HCT116 (cell line): ENCODE measurements at places on chromosomes 1 and 21. TPM values are rescaled to one million over a fixed set of nuclear protein-coding genes. Genes with fewer than 3 reads are reported as not detected.

DNA sequence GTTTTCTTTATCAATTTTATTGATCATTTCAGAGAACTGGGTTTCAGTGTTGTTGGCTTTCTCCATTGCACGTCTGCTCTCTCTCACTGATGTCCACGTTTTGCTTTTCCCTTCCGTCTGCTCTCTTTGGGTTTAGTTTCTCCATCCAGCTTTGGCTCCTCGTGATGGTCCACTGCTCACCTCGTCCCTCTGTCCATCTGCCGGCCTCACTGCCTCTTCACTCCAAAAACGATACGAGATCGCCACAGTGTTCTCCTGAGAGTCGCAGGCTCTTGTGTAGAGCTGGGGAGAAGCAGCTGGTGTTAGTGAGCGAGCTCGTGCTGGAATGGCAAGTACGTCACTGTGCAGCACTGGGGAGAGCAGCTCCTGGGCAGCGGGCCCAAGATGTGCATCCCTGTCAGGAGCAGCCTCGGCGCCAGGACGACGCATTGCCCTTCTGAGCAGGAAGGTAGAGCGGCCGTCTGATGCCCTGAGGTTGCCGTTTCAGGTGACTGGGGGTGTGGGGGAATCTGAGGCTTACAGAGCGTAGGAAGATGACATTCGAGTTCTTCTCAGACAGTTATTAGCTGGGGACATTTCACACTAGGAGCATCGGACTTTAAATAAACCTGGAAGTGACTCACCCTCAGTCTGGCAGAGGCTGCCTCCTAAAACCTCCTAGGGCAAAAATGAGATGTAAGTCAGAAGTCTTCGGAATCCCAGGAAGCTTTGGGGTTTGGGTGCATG, 31.4 kb upstream of the PCBP3 start:
- no peaks in the 10 kb centered on the region for H3K36me3 ChIP-seq
- H3K4me3 ChIP-seq: no peak overlapping the region
- H3K27me3 ChIP-seq: peaks cover 17% of the 10 kb centered on the region; the same call in 1 of the 2 replicates
- no peak overlapping the region for H3K27ac ChIP-seq

GRCh38 chr1:166999075-166999474, 10.0 kb downstream of the MAEL start:
- DNase-seq: no peak
- H3K36me3 ChIP-seq: no peaks in the 10 kb centered on the region
- H3K27me3 ChIP-seq: no peaks in the 10 kb centered on the region
- no peak overlapping the region for H3K4me3 ChIP-seq
- no peaks in the 10 kb centered on the region for H3K4me1 ChIP-seq

GRCh38 chr1:184890539-184890973, 83.8 kb downstream of the NIBAN1 start:
- no peak for DNase-seq
- peaks cover 6% of the 10 kb centered on the region; the same call in 1 of the 2 replicates for H3K4me1 ChIP-seq
- no peaks in the 10 kb centered on the region for H3K36me3 ChIP-seq
- no peak overlapping the region for H3K27ac ChIP-seq

- peak; percentile 80 for DNase-seq
- H3K4me1 ChIP-seq: no peaks in the 10 kb centered on the region
- H3K36me3 ChIP-seq: no peaks in the 10 kb centered on the region
- H3K27ac ChIP-seq: no peak overlapping the region
- no peaks in the 10 kb centered on the region for H3K27me3 ChIP-seq
Measured at GRCh38 chr1:186212568-186213224, 162.4 kb downstream of the TPR start.

DNA sequence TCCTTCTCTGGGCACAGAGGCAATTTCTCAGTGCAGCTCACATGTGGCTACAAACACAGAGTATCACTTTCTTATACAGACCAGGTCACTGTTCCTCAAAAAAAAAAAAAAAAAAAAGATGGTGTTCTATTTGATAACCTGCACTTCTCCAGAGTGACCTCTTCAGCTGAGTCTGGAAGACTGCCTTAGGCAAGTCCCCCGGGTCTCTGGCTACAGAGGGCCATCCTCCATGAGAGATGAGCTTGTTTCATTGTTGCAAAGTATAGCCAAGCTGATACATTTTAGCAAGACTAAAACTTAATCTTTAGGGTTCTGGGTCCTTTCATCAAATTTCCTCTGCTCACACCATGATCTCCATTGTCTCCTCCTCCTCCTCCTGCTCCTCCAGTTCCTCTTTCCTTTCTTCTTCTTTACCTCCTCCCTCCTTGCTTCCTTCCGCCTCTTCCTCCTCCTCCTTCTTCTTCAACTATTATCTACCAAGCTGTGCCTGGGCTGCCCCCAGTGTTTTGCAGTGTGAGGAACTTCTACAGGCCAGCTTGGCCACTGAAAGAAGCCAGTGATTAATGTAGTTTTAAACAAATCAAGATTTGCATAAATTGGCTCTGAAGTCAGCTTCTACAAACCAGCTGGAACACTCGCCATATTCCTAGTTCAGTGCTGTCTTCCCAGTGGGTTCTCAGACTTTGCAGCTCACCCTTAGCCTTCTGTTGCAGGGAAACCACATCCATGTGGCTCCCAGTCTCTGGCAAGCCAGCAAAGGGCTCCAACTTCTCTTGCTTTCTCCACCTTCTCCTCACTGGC, 139.4 kb downstream of the RUNX1 start:
- DNase-seq: no peak
- H3K27ac ChIP-seq: no peak overlapping the region
- H3K4me1 ChIP-seq: peaks cover under 1% of the 10 kb centered on the region; the same call in 1 of the 2 replicates
- no peak overlapping the region for H3K4me3 ChIP-seq
- H3K36me3 ChIP-seq: no peaks in the 10 kb centered on the region

DNA sequence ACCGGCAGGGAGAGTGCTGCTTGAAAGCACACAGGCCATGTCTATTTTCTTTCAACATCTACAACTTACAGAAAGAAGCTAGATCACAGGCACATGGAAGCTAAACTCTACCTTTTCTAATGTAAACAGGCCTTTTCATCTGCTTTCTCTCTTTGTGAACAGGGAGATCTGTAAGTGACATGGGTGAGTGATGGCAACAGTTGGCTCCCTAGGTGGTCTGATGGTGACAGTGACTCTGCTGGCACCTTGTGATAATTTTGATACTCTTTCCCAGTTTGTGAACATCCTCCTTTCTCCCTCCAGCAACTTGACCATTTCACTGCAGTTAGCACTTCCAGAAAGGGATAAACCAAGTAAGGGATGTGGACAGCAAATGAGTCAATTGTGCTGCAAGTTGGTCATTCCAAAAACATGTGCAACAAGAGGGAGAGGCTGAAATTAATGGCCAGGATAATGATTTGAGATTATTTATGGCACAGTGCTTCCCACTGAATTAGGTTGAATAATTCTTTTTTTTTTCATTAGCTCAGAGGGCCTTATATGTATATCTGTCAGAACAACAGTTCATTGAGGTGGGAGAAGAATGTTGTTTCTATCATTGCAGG, 89.5 kb downstream of the XCL2 start:
- no peak overlapping the region for H3K27ac ChIP-seq
- no peaks in the 10 kb centered on the region for H3K27me3 ChIP-seq
- no peak for DNase-seq

DNA sequence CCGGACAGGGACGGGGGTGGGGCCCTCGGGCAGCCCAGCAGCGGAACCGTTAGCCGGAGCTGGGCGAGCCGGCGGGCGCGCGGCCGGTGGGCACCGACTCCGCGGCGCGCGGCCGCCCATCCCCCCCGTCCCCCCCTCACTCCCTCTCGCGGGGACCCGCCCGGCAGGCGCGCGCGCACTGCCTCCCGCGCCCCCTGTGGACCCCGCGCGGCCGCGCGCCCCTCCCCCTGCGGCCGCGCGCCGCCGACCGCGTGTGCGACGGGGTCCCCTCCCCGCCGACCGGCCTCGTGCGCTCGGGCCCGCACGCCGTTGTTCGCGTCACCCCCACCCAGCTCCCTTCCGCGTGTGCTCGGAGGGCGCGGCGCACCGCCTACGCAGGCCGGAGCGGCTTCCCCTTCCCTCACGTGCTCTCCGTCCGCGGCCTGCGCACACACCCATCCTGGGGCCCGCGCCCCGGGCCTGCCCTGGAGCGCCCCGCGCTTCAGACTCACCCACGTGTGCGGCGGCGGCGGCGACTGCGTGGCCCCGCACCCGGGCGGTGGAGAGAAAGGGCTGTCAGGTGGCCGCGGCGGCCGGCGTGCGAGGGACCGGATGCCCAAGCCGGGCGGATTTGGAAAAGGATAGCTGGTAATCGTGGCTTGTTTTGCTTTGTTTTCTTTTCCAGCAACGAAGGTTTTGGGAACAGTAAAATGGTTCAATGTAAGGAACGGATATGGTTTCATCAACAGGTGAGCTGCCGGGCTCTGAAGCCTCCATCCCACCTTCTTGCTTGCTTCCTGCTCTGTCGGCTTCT, 717 bp downstream of the YBX1 start:
- peak overlapping the region; percentile 88 for H3K4me3 ChIP-seq
- H3K27me3 ChIP-seq: no peaks in the 10 kb centered on the region
- peaks cover 32% of the 10 kb centered on the region for H3K4me1 ChIP-seq
- H3K27ac ChIP-seq: peak overlapping the region; percentile 87
- peak; percentile 29 for DNase-seq

- H3K4me3 ChIP-seq: no peak overlapping the region
- no peak for DNase-seq
- no peaks in the 10 kb centered on the region for H3K4me1 ChIP-seq
- H3K27ac ChIP-seq: no peak overlapping the region
- no peaks in the 10 kb centered on the region for H3K27me3 ChIP-seq
Measured at GRCh38 chr1:241424480-241424971, 67.5 kb upstream of the RGS7 start.

The AKR1A1 gene
- total RNA-seq: 199 TPM

The BGLAP gene
- 1.4 TPM for total RNA-seq

The KDF1 gene
- total RNA-seq: 23.0 TPM

The HEYL gene
- total RNA-seq: 8.8 TPM

The FAM72A gene
- 23.0 TPM for total RNA-seq

The TNFRSF8 gene
- 0.17 TPM for total RNA-seq

The LHX8 gene
- not detected for total RNA-seq
